Natural killer cell treated with Interleukin-12 subunit alpha and Interleukin-12 subunit beta and Interleukin-15 and Interleukin-18, amount 100 ng/mL, for 72 hours (primary cell): ENCODE measurements at places on chromosomes 3 and 15.

GRCh38 chr3:114639171-114639570 lies 345.3 kb downstream of the TIGIT start:
- DNase-seq = no peak

- DNase-seq = no peak
Observed at GRCh38 chr15:59052915-59053407, 52.0 kb upstream of the CCNB2 start.

- no peak for DNase-seq
Observed at GRCh38 chr15:29852201-29852600, 29.9 kb upstream of the TJP1 start.

DNA sequence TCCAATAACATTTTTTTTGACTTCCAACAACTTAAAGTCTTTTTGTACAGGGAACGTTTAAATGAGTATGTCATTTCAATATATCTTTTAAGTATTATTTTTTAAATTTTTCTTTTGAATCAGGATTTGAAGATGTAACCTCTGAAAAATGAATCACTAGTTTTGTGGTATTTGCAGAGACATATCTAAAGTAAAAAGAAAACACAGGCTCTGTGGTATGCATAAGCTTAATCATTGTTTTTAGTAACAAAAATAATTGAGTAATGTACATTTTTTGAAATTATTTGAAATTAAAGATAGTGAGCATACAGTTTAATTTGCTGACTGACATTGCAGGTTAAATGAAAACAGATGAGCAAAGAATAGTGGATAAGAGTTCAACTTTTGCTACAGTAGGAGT lies 531.3 kb downstream of the ROBO1 start:
- DNase-seq = no peak

- no peak for DNase-seq
Observed at GRCh38 chr3:108110934-108111333, 20.1 kb upstream of the CD47 start.

- no peak for DNase-seq
Observed at GRCh38 chr15:45670511-45670910, 35.7 kb downstream of the SQOR start.
